ENCODE measurements at places on chromosomes 2 and 18.

- no peak for DNase-seq
Measured at GRCh38 chr2:48250943-48251342, 279.0 kb upstream of the STON1 start.

GRCh38 chr2:9135822-9136558 is 70.6 kb upstream of the ASAP2 start:
- DNase-seq, result no peak

GRCh38 chr2:172677363-172677762 is 58.3 kb upstream of the RAPGEF4 start:
- no peak for DNase-seq

GRCh38 chr2:45844796-45845457 is 193.5 kb downstream of the PRKCE start:
- DNase-seq, result no peak

DNA sequence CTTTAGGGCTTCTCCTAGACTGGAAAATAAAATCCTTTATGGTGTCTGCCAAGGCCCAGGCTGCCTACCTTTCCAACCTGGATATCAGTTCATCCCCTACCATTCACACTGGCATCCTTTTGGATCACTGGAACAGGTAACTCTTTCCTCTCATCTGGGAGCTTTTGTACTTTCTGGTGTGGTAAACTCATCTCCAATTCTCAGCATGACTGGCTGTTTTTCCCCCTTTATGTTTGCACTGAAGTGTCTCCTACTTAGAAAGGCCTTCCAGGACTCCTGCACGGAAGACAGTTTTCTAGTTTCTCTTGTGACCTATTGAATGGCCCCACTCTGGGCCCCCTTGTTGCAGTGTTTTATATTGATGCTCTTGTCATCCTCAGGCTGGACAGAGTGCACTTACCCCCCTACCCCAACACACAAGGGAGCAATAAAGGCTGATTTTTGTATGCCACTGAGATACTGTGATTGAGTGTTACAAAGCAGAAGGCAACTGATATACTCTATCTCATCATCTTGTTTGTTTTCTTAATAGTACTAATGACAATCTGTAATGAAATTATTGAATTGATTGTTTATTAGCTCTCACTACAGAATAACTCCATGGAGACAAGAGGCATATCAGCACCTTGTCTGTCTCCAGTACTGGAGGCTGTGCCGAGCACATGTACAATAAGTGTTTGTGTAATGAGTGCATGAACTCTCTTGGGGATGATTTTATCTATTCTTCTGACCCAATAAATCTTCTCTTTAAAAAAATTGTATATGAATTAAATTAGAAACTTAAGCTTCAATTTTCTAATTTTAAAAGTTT is 129.9 kb downstream of the PIEZO2 start:
- no peak for DNase-seq

GRCh38 chr2:120161190-120161589 is 62.0 kb downstream of the TMEM185B start:
- no peak for DNase-seq

DNA sequence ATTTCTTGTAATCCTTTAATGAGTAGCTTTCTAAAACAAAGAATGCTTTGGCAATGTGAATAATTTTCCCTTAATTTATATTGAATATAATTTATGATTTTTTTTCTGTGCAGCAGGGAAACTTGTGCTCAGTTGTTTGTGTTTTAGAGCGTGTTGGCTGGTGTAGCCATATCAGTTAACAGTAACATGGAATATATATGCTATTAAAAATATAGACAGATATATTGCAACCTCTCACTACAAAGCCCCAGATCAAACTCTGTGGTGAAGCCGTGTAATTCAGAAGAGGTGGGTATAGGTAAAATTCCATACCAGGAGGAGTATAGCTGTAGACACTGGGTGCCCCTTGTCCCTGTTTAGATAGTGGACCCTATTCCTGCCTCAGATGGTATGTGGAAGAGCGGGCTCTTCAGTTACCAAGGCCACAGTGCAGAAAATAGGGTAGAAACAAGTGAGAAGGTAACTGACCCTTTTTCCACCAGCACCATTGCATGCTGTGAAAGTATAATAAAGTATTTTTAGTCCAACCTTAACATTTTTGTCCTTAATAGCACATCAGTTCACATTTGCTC is 18.1 kb upstream of the RASGRP3 start:
- DNase-seq, result no peak

GRCh38 chr2:190462181-190462580 is 54.0 kb downstream of the MFSD6 start:
- no peak for DNase-seq

DNA sequence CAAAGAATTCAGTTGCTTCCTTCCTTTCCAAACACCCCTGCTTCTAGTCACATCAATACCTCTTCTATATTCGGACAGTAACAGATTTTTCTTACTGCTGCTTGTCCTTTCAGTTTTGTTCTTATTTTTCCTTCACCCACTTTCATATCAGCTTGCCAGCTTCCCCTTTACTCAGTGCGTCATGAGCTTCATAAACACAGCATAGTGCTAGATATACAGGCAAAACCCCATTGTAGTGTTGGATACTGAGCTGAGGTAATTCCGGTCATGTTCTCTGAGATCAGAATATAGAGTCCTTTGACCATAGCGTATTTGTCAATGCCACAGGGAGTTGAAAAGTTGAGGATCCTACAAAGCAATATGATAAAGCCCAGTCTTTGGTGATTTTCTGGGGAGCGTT is 2.4 kb downstream of the FARP2 start:
- no peak for DNase-seq
